ENCODE measurements at places on chromosomes 2 and 18.

DNA sequence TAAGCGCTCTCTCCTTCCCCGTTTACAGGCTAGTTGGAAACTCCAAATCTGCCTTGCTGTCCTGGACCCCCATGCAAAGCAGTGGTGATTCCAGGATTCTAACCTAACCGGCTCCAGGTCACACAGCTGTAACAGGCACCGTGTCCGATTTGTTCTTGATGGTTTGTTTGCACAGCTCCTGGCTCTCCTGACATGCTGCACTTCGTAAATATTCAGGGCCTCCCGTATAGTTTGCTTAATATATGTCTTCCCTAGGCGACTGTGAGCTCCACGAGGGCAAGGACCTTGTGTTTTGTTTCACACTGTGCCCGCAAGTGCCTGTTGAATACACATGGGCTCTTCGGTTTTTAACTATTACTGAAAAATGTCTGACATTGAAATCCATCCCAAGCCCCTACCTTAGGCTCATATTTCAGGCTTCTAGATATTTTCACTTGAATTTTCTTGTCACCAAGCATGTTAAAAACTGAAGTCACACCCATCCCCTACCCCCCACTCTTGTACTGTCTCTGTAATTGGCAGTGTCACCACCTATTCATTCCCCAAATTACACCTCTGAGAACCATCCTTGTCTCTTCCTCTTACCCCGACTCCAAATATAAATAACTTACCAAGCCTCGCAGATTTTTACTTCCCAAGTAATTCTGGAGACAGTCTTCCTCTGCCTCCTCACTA is 1.0 kb upstream of the PUM2 start:
- no peak for DNase-seq

DNA sequence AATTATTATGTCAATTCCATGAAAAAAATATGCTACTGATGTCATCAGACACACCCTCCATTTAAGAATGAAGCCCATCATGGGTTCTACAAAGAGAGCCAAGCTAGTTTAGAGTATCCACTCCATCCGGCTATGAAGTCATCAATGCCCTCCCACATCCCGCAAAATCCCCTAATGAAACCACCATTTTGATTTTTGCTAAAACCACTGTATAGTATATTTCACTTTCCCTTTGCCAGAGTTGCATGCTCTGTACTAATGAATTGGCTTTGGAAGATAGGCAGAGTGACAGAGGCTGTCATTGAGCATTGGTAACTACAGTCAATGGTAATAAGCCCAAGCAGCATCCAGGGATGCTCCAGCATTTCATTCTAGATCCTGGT is 118.6 kb downstream of the ANKRD44 start:
- no peak for DNase-seq

- DNase-seq = no peak
Observed at GRCh38 chr2:158716921-158717320, 78.2 kb upstream of the DAPL1 start.

DNA sequence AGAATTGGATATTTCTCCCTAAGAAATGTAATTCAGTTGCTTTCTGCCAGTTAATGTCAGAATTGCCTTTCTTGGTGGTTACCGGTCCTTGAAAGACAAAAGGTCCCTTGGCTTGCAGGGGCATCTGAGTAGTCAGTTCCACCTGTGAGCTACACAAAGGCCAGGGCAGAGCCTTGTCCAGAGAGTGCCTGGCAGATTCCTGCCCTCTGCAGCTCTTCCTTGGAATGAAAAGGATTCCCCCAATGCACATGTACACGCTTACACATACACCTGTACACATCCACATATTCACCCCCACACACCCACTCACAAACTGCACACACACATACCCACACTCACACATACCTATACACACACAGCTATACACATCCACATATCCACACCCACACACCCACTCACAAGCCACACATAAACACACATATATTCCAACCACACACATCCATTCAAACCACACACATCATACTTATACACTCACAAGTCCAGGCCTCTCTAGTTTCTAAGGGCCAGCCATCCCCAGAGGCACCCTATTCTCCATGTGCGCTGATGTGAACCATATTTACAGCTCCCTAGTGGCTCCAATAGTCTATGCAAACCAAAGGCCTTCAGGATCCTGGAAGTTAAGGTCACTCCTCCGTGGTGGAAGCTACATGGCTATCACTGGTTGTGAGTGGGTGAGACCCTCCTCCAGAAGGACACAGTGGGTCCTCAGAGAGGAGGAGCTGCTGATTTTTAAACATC is 9.6 kb downstream of the CYRIA start:
- DNase-seq = no peak

DNA sequence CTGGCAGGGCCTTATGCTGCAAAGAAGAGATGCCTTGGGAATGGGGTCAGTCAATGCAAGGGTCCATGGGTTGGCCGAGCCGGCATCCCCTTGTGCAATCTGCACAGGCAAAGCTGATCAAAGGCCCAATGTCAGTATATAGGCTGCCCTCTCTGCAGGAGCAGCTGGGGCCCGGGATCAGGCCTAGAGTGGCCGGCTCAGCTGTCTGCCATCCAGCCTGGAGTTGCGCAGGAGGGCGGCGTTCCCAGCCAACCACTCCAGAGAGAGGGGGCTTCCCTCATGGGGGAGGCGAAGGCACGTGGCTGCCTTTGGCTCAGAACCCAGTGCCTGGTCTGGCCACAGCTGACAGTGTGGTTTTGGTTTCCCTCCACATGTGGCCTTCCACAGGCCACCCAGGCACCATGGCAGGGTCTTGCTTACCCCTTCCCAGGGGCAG is 3.9 kb downstream of the INPP5D start:
- no peak for DNase-seq

- DNase-seq = no peak
Observed at GRCh38 chr2:128316777-128317180, 1.9 kb downstream of the HS6ST1 start.

GRCh38 chr2:8588831-8589191 is 93.0 kb upstream of the ID2 start:
- no peak for DNase-seq

DNA sequence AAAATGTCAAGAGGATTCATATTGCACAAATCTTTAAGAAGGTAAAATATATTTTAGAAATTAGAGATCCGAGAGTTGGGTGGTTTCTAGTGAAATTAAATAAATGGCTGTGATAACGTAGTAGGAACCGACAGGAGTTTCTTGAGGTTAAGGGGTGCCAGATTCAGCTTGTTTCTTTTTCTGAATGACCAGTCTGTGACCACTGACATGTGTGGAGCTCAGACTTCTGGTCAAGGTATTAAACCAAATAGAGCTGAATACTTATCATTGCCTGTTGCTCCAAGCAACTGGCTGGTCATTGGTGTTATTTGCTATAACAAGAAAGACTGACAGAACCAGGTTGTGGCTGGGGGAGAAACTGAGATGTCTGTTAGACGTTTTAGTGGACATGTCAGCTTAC is 408.2 kb upstream of the HS6ST1 start:
- no peak for DNase-seq

GRCh38 chr2:165989851-165990250 is 36.3 kb upstream of the TTC21B start:
- DNase-seq = no peak
